GM12878 (cell line): ENCODE measurements at places on chromosomes 4 and X. TPM values are rescaled to one million over a fixed set of nuclear protein-coding genes. Genes with fewer than 3 reads are reported as not detected.
A peak's percentile ranks its signal among the peaks of the same experiment; 100 is the strongest.

DNA sequence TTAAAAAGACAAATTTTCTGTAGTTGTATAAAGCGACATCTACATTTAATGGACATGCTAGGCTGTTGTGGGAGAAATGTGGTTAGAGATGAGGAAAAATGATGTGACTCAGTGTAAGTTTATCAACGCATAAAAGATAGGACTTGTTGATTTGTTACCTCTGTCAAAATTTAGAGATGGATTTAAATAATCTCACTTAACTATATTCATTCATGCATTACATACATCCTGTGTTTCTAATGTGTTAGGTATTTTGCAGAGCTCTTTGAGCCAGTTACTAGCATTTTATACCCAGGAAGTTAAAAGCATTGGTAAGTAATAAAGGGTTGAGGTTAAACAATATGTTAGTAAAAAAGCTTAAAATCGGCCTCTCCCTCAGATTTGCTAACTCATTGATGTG, 34.3 kb downstream of the METAP1 start:
- no peak overlapping the region for H3K27ac ChIP-seq
- DNase-seq: no peak
- no peaks in the 10 kb centered on the region for H3K27me3 ChIP-seq
- H3K4me3 ChIP-seq: no peak overlapping the region

DNA sequence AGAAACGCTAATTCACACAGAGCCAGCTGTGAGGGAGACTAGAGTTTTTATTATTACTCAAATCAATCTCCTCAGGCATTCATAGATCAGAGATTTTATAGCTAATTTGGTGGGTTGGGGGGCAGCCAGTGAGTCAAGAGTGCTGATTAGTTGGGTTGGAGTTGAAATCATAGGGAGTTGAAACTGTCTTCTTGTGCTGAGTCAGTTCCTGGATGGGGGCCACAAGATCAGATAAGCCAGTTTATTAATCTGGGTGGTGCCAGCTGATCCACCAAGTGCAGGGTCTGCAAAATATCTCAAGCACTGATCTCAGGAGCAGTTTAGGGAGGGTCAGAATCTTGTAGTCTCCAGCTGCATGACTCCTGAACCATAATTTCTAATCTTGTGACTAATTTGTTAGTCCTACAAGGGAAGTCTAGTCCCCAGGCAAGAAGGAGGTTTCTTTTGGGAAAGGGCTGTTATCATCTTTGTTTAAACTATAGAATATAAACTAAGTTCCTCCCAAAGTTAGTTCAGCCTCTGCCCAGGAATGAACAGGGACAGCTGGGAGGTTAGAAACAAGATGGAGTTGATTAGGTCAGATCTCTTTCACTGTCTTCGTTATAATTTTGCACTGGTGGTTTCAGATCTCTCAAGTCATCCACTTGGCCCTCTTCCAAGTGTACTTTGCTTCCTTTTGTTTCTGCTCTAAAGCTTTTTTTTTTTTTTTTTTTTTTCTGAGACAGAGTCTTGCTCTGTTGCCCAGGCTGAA, 5.4 kb upstream of the NAA11 start:
- H3K4me1 ChIP-seq: no peaks in the 10 kb centered on the region
- H3K27ac ChIP-seq: no peak overlapping the region
- H3K27me3 ChIP-seq: no peaks in the 10 kb centered on the region

DNA sequence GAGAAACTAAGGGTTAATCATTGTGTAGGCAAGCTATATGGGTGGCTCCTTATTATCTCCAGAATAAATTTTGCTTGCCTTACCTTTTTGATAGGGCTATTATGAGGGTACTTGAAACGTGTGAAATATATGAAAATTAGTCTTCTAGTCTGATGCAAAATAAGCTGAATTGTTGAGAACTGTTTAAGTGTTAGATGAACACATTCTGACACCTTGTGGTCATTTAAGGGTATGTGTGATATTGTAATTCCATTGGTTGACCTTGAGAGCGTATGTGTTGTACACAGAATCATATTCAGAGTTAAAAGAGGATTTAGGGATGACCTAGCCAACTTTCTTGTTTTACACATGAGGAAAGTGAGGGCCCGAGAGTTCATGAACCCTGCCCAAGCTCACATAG, 44.6 kb upstream of the LINC00632 start:
- H3K27ac ChIP-seq: no peak overlapping the region
- DNase-seq: no peak
- no peaks in the 10 kb centered on the region for H3K4me1 ChIP-seq
- H3K27me3 ChIP-seq: no peaks in the 10 kb centered on the region

GRCh38 chrX:39532761-39533160, 565.0 kb downstream of the BCOR start:
- H3K27ac ChIP-seq: no peak overlapping the region
- no peaks in the 10 kb centered on the region; the same call in 1 of the 2 replicates for H3K27me3 ChIP-seq
- no peaks in the 10 kb centered on the region for H3K4me1 ChIP-seq
- no peaks in the 10 kb centered on the region for H3K36me3 ChIP-seq
- no peak overlapping the region for H3K4me3 ChIP-seq
- DNase-seq: no peak

- H3K4me3 ChIP-seq: no peak overlapping the region
- H3K36me3 ChIP-seq: no peaks in the 10 kb centered on the region
- no peaks in the 10 kb centered on the region; the same call in 1 of the 2 replicates for H3K27me3 ChIP-seq
Observed at GRCh38 chr4:185637163-185637875, 102.0 kb upstream of the PDLIM3 start.

DNA sequence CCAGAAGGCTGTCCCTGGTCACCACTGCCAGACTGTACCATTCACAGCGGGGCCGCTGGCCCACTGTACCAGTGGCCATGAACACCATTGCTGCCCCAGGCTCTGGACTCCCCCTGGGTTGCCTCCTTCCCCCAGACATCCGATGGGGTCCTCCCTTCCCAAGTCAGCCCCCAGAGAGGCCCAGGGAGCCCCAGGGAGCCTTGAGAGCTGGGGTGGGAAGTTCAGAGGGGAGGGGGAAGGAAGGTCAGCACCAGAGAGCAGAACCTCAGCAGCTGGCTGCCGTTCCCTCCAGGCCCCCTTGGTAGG, 441 bp upstream of the ARHGAP4 start:
- peak overlapping the region; percentile 98 for H3K27ac ChIP-seq
- peaks cover 2% of the 10 kb centered on the region for H3K36me3 ChIP-seq
- H3K27me3 ChIP-seq: no peaks in the 10 kb centered on the region
- H3K4me1 ChIP-seq: peaks cover 9% of the 10 kb centered on the region; the same call in 1 of the 2 replicates
- DNase-seq: no peak

DNA sequence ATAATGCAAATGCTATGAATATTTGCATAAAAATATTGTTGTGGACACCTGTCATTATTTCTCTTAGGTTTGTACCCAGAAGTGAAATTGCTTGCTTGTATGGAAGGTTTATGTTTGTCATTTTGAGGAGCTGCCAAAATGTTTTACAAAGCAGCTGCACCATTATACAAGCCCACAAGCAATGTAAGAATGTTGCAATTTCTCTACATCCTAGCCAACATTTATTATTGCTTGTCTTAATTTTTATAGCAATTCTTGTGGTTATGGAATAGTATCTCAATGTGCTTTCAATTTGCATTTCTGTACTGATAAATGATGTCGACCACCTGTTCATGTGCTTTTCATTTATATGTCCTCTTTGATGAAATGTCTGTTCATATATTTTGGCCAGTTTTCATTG, 18.7 kb upstream of the RBMX start:
- no peak overlapping the region for H3K27ac ChIP-seq
- no peaks in the 10 kb centered on the region for H3K27me3 ChIP-seq
- H3K4me1 ChIP-seq: no peaks in the 10 kb centered on the region

GRCh38 chrX:22057667-22058066, 25.5 kb downstream of the PHEX start:
- no peak for DNase-seq
- H3K27me3 ChIP-seq: no peaks in the 10 kb centered on the region
- H3K27ac ChIP-seq: no peak overlapping the region
- peaks cover 16% of the 10 kb centered on the region for H3K4me1 ChIP-seq

DNA sequence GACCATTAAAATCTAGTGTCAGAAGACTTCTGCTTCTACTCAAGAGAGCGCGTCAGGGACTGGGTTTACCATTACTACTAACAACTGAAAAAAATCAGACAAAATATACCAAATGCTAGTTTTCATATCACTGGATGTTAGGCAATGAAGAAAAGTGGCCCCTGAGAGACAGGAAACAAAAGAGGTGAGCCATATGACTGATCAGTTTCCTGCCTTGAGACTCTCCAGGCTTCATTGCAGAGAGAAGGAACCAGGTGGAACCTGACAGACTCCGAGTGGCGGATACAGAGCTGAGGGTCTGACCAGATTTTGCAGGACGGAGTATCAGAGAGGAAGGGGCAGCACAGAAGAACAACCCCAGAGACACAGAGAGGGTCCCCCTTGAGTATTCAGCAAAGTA, 86.3 kb downstream of the C4orf51 start:
- H3K36me3 ChIP-seq: peaks cover 34% of the 10 kb centered on the region
- H3K4me3 ChIP-seq: no peak overlapping the region
- no peak overlapping the region for H3K27ac ChIP-seq
- DNase-seq: no peak
- 0 out of 2 replicates have a peak, but pooled peaks cover under 1% of the 10 kb centered on the region for H3K4me1 ChIP-seq

GRCh38 chrX:135531813-135532212, 11.4 kb downstream of the INTS6L start:
- no peaks in the 10 kb centered on the region for H3K27me3 ChIP-seq
- H3K36me3 ChIP-seq: no peaks in the 10 kb centered on the region; the same call in 1 of the 2 replicates
- no peaks in the 10 kb centered on the region for H3K4me1 ChIP-seq
- DNase-seq: no peak
- H3K27ac ChIP-seq: no peak overlapping the region
- H3K4me3 ChIP-seq: no peak overlapping the region

- H3K36me3 ChIP-seq: no peaks in the 10 kb centered on the region
- no peak overlapping the region for H3K4me3 ChIP-seq
- H3K27ac ChIP-seq: no peak overlapping the region
- no peaks in the 10 kb centered on the region for H3K4me1 ChIP-seq
- DNase-seq: no peak
Observed at GRCh38 chr4:135319685-135320084, 1118.1 kb upstream of the PABPC4L start.

GRCh38 chr4:124530464-124531077, 182.0 kb downstream of the ANKRD50 start:
- H3K4me1 ChIP-seq: no peaks in the 10 kb centered on the region
- H3K27ac ChIP-seq: no peak overlapping the region
- no peaks in the 10 kb centered on the region for H3K36me3 ChIP-seq
- DNase-seq: no peak
- no peaks in the 10 kb centered on the region for H3K27me3 ChIP-seq

- peak; percentile 39 for DNase-seq
- peaks cover 13% of the 10 kb centered on the region for H3K4me1 ChIP-seq
- no peaks in the 10 kb centered on the region for H3K36me3 ChIP-seq
- no peaks in the 10 kb centered on the region for H3K27me3 ChIP-seq
- H3K4me3 ChIP-seq: no peak overlapping the region
Observed at GRCh38 chr4:83581411-83582288, 45.7 kb downstream of the GPAT3 start.

GRCh38 chr4:10196191-10196590, 79.6 kb upstream of the WDR1 start:
- H3K4me1 ChIP-seq: no peaks in the 10 kb centered on the region
- no peak for DNase-seq
- H3K4me3 ChIP-seq: no peak overlapping the region
- H3K27ac ChIP-seq: no peak overlapping the region
- H3K36me3 ChIP-seq: no peaks in the 10 kb centered on the region
- no peaks in the 10 kb centered on the region for H3K27me3 ChIP-seq

DNA sequence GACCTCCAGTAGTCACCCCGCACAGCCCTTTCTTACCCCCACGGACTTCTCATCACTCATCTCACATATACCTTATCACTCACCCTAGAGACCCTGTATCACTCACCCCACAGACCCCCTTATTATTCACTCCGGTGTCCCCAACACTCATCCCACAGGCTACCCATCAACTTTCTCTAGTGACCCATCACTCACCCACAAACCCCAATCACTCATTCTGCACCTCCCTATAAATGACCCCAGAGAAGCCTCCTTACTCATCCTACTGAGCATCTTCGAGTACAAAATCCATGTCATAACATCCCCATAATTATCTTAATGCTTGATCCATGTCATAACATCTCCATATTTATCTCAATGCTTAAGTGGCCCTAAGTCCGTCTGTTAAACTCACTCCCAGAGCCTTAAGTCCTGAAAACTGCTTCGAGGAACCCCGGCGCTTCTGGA, 934 bp downstream of the ZNF41 start:
- DNase-seq: no peak
- H3K36me3 ChIP-seq: no peaks in the 10 kb centered on the region
- H3K27ac ChIP-seq: peak overlapping the region; percentile 88

GRCh38 chr4:5971078-5971450, 47.2 kb downstream of the C4orf50 start:
- H3K27ac ChIP-seq: no peak overlapping the region
- H3K4me1 ChIP-seq: no peaks in the 10 kb centered on the region
- H3K36me3 ChIP-seq: no peaks in the 10 kb centered on the region
- DNase-seq: no peak
- no peak overlapping the region for H3K4me3 ChIP-seq
- no peaks in the 10 kb centered on the region for H3K27me3 ChIP-seq

DNA sequence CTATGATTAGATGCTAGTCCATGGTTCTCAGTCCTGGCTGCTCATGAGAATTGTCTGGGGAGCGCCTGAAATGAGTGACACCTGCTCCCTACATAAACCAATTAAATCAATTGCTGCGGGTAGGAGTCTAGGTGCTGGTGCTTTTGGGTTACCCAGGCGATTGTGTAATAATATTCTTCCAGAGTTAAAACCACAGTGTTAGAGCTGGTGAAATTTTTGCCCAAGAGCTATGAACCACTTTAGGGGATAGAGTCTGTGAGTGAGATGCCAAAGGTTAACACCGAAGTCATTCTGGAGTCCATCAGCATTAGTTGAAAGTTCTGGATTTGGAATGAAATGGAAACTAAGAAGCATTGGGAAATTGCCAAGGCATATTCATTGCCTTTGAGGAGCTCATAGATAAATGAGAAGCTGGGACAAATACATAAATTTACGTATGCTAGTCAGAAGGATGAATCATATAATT, 15.3 kb downstream of the PDK3 start:
- H3K27me3 ChIP-seq: no peaks in the 10 kb centered on the region
- DNase-seq: no peak
- peak overlapping the region; percentile 42; the same call in 1 of the 2 replicates for H3K4me3 ChIP-seq
- no peaks in the 10 kb centered on the region for H3K4me1 ChIP-seq

GRCh38 chrX:130836447-130836846, 66.6 kb downstream of the ENOX2 start:
- H3K36me3 ChIP-seq: no peaks in the 10 kb centered on the region
- H3K27me3 ChIP-seq: no peaks in the 10 kb centered on the region
- no peak for DNase-seq

GRCh38 chrX:46601283-46601682, 27.7 kb downstream of the CHST7 start:
- DNase-seq: no peak
- no peak overlapping the region for H3K4me3 ChIP-seq
- H3K36me3 ChIP-seq: no peaks in the 10 kb centered on the region
- no peaks in the 10 kb centered on the region for H3K27me3 ChIP-seq
- no peak overlapping the region for H3K27ac ChIP-seq

- DNase-seq: no peak
- H3K36me3 ChIP-seq: no peaks in the 10 kb centered on the region
- H3K27ac ChIP-seq: no peak overlapping the region
- no peak overlapping the region for H3K4me3 ChIP-seq
Observed at GRCh38 chr4:26028133-26028792, 114.2 kb downstream of the SMIM20 start.

FAT1 gene
- 0.04 TPM in 1 of 2 replicates, not detected in the other for polyA plus RNA-seq

NXF2B gene
- polyA plus RNA-seq: not detected in 2 replicates

MSX1 gene
- 0.27 TPM in 1 of 2 replicates, not detected in the other for polyA plus RNA-seq

UFSP2 gene
- 49.0 and 51.5 TPM in 2 replicates for polyA plus RNA-seq

VSIG1 gene
- polyA plus RNA-seq: not detected in 2 replicates

SPACA5 gene
- polyA plus RNA-seq: 0.42 TPM in 1 of 2 replicates, not detected in the other
